Kidney capillary endothelial cell (primary cell): ENCODE measurements at places on chromosomes 1 and 21.
A peak's percentile ranks its signal among the peaks of the same experiment; 100 is the strongest.

GRCh38 chr1:51990478-51990965 lies at the start of gene RAB3B:
Gene RAB3B, minus strand, starts transcription at chr1:51990700. Its CDS starts 13,583 bp downstream, at chr1:51977117.
- DNase-seq: peak; percentile 40

- no peak for DNase-seq
These were observed 1.2 kb upstream of the IFFO2 start for GRCh38 chr1:18957532-18958300.

- no peak for DNase-seq
These were observed 59.1 kb upstream of the PDC start for GRCh38 chr1:186519982-186520381.

- no peak for DNase-seq
These were observed 26.4 kb downstream of the MFSD2A start for GRCh38 chr1:39981385-39981784.

- peak; percentile 76 for DNase-seq
These were observed 122.3 kb upstream of the ADAR start for GRCh38 chr1:154730259-154730658.

GRCh38 chr21:39715804-39716397 lies 29.1 kb upstream of the IGSF5 start:
- peak; percentile 51 for DNase-seq

DNA sequence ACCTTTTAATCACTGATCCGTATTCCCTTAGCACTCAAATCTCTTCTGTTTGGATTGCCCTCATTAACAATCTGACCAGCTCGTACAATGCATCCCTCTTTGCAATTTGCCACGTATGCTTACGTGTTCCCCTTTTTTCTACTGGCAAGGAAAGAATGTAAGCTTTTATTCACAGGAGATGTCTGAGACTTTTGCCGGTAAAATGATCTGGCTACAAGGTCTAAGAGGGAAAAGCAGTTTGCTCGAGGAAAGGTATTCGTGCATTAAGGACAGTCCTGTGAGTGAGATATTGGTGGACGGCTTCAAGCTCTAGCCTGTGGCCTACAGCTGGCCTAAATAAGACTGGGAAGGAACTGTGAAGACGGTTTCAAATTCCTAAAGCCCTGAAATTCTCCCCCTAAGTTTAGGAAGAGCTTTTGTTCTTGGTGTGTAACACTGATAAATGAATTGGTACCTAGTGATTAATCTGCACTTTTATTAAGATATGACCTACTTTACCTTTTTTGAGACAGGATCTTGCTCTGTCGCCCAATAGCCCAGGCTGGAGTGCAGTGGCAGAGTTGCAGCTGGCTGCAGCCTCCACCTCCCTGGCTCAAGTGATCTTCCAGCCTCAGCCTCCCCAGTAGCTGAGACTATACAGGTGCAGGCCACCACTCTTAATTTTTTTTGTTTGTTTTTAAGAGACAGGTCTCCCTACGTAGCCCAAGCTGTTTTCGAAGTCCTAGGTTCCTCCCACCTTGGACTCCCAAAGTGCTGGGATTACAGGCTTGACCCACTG lies 895 bp upstream of the UBR4 start:
- DNase-seq: no peak

DNA sequence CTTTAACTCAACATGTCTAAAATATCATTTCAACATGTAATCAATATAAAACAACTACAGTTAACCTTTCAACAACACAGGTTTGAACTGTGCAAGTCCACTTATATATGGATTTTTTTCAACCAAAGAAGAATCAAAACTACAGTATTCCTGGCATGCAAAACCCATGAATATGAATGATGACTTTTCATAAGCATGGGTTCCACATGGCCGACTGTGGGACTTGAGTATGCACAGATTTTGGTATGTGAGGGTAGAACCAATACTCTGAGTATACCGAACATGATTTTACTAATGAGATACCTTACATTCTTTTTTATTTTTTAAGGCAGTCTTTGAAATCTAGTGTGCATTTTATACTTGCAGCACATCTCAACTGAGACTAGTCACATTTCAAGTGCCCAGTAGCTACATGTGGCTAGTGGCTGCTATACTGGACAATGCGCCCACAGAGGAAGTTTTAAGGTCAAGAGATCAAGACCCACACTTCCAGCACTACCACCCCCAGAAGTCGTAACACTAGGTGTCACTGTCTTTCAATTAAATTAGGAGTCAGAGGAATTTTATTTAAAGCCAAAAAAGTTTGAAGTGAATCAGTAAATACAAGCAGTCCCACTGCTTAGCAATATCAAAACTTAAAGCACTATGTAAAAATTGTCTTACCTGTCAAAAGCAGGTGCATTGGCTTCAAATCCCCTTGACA lies 40.0 kb downstream of the SYNJ1 start:
- peak; percentile 15 for DNase-seq

- DNase-seq: no peak
These were observed 8.2 kb downstream of the SLC19A1 start for GRCh38 chr21:45533846-45534635.

GRCh38 chr1:53536606-53537005 lies 77.4 kb downstream of the DMRTB1 start:
- DNase-seq: no peak
